ENCODE measurements at places on chromosomes 11 and 22. TPM values are rescaled to one million over a fixed set of nuclear protein-coding genes. Genes with fewer than 3 reads are reported as not detected.

The PLEKHB1 gene
- 50.3 TPM for polyA plus RNA-seq

The MARK2 gene
- 50.8 TPM for polyA plus RNA-seq

The LRRC56 gene
- polyA plus RNA-seq, result 2.6 TPM

The RNF26 gene
- 41.1 TPM for polyA plus RNA-seq

The EIF3M gene
- polyA plus RNA-seq, result 203 TPM

The MMP27 gene
- not detected for polyA plus RNA-seq

The HTR3A gene
- polyA plus RNA-seq, result 11.3 TPM

The MMP11 gene
- 6.6 TPM for polyA plus RNA-seq

The OR2AG2 gene
- not detected for polyA plus RNA-seq

The LRRC32 gene
- polyA plus RNA-seq, result not detected
